H9 (cell line): ENCODE measurements at places on chromosomes 4 and X.

DNA sequence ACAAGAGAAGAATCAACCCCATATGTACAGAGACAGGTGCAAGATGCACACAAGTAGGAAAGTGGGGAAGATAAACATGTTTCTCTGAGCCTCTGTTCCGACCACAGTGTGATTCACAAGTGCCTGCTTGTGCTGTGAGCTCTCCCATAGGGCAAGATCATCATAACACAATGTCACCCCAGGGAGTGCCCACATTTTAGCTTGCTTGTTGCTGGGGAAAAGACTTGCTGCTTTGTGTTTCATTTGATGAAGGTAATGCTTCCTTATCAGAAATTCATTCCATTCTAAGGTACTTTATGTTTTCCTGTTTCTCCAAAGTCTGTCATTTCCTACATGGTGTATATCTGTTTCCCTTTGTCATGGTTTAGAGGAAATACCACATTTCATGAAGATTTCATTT, 304.5 kb upstream of the DIPK2B start:
- H3K27ac ChIP-seq, result no peak overlapping the region
- no peak for DNase-seq
- no peak overlapping the region for H3K4me3 ChIP-seq

- peaks cover 5% of the 10 kb centered on the region for H3K4me1 ChIP-seq
- no peak overlapping the region for H3K4me3 ChIP-seq
- no peak overlapping the region for H3K27ac ChIP-seq
- DNase-seq, result no peak
Measured at GRCh38 chr4:86955888-86956451, 21.2 kb downstream of the AFF1 start.

GRCh38 chrX:45935408-45935807, 609.8 kb downstream of the ZNF674 start:
- no peak overlapping the region for H3K4me3 ChIP-seq
- peaks cover 3% of the 10 kb centered on the region; the same call in 1 of the 2 replicates for H3K4me1 ChIP-seq
- DNase-seq, result no peak
- H3K27ac ChIP-seq, result no peak overlapping the region

- DNase-seq, result no peak
- H3K27ac ChIP-seq, result no peak overlapping the region
- H3K4me1 ChIP-seq, result peaks cover 2% of the 10 kb centered on the region; the same call in 1 of the 2 replicates
Measured at GRCh38 chr4:86508436-86508835, 85.7 kb upstream of the PTPN13 start.

DNA sequence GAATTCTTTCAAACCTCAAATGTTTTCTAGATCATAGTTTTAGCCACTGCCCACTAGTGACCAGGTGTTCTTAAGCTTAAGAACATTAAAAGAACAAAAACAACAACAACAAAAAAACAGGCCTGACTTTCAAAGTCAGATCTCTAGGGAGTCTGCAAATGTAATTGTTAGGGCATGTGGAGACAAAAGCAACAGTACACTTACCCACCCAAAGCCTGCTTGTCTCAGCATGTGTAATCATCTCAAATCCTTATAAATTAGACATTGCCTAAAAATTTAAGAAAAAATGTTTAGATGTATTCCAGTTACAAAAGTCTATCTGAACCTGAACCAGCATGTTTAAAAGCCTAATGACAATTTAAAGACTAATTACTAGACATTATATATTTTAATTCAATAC, 79.9 kb downstream of the SLC7A11 start:
- no peak overlapping the region for H3K27ac ChIP-seq
- H3K4me3 ChIP-seq, result no peak overlapping the region
- no peaks in the 10 kb centered on the region for H3K4me1 ChIP-seq
- no peak for DNase-seq
- H3K27me3 ChIP-seq, result no peaks in the 10 kb centered on the region
- no peaks in the 10 kb centered on the region for H3K36me3 ChIP-seq
